ENCODE measurements at places on chromosomes 6 and 20.

DNA sequence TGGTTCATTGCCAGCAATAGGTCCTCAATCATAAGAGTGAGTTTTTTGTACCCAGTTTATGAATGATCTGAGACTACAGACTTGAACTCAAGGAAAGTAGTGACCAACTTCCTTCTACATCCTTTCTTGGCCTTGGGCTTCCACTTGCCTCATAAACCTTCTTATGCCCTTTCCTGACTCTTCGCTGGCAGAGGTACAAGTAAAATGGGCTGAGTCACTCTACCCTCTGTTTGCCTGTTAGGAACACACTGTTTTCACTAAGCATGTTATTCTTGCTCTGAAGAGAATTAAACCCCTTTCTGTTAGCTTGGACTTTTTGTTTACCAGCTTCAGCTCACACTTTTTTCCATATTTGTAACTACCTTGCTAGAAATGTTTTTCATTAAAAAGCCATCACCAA is 74.4 kb downstream of the PKHD1 start:
- DNase-seq = no peak

GRCh38 chr6:81031416-81031815 is 721.1 kb downstream of the TENT5A start:
- no peak for DNase-seq

- no peak for DNase-seq
These were observed 24.4 kb upstream of the EDN1 start for GRCh38 chr6:12265791-12266190.

DNA sequence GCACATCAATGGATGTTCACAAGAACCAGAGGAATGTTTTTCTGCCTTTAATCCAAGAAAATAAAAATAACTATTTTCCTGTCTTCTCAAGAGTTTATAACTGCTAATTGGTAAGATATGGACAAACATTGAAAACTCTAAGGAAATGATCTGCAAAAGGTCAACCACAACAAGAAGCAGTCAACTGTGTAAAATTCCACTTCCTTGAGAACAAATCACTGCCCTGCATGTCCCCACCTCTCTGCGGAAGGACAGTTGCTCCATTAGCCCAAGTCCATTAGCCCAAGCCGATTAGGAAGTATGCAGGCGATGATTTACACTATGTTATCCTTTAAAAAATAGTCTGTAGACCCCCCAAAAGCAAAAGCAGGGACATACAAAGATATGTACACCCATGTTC is 27.6 kb downstream of the SLC22A23 start:
- no peak for DNase-seq

DNA sequence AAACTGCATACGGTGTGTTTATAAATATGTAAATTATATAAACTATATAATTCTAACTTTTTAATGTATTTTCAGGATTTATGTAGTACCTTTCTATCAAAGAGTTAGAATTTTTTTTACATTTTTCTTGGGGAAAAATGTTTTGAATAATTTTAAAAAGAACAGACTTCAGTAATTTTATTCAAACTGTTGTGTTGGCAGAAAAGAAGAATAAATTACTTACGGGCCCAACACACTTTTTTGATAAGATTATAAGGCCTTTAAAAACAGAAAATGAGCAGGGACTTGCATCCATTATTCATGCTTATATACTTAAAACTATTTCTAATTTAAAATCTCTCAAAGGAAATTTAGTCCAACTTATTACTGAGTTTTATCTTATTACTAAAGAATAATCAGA is 58.2 kb downstream of the KIF16B start:
- DNase-seq = no peak

DNA sequence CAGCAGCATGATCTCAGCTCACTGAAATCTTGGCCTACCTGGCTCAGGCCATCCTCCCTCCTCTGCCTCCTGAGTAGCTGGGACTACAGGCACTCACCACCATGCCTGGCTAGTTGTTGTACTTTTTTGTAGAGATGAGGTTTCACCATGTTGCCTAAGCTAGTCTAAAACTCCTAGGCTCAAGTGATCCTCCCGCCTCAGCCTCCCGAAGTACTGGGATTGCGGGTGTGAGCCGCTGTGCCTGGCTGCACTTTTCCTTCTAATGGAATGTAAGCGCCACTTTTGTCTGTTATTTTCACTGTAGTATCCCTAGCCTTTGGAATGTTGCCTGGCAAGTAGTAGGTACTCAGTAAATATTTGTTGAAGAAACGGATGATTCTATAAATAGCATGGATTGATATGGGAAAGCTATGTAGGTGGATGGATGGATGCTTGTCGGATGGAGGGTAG is 10.4 kb upstream of the TRIB3 start:
- DNase-seq = no peak

- DNase-seq = no peak
These were observed 159.9 kb upstream of the TOP1 start for GRCh38 chr20:40868551-40869217.

- no peak for DNase-seq
These were observed 27.6 kb upstream of the FRMD1 start for GRCh38 chr6:168106633-168107005.

DNA sequence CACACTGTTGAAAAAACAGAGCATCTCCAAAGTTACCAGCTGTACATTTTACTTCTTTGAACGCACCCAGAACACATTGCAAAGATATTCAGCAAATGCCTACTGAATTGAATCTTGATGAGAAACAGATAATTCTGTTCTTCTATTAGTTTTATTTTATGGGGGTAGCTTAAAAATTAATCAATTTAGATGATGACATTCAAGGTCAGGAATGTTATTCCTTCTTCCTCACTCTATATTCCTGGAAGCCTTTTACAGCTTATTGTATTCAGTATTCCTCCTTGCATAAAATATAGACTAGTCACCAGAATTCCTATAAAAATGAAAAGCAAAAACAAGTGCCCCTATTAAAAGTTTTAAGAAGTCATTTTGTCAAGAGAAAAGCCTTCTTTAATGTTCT is 21.4 kb upstream of the GMDS start:
- no peak for DNase-seq

DNA sequence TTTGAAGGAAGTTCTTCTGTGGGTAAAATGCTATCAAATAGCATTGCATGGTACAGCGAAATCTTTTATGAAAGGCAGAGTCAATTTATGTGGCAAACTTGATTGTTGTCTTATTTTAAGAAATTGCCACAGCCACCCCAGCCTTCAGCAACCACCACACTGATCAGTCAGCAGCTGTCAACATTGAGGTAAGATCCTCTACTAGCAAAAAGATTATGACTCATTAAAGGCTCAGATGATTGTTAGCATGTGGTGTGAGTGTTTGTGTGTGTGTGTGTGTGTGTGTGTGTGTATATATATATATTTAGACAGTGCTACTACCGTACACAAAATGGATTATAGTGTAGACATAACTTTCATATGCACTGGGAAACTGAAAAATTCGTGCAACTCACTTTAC is 27.8 kb downstream of the LRRN4 start:
- DNase-seq = no peak

DNA sequence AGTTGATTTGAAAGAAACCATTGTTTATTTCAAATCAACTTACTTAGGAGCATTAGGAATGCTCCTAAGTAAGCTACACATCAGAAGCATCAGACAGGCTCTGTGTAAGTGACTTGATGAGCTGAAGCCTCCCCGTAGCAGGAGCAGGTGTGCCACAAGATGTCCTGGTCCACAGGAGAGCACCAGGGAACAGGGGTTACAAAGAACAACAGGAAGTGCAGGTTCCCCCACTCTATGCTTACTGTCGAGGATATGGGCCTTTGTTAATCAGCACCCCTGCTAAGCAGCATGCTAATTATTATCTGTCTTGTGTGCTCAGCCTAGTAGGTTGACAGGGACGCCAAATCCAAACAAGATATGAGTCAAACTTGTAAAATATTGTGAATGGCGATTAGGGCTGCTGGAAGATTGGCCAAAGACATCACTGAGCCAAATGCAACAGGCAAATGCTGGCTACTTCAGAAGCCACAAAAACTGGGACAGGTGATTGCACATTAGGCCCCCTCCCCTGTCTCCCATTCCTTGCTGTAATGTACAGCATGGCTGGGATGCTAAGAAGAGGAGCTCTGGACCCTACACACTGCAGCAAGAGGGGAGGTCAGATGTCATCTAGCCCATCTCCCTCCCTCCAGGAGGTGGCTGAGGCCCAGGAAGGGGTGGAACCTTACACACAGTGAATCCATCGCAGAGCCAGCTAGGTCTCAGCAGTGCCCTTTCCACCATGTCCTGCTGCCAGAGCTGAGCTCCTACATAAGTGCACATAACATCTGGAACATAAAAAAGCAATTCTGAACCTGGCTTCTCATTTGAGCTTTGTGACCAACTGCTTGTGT is 939 bp downstream of the TGM3 start:
- DNase-seq = no peak

DNA sequence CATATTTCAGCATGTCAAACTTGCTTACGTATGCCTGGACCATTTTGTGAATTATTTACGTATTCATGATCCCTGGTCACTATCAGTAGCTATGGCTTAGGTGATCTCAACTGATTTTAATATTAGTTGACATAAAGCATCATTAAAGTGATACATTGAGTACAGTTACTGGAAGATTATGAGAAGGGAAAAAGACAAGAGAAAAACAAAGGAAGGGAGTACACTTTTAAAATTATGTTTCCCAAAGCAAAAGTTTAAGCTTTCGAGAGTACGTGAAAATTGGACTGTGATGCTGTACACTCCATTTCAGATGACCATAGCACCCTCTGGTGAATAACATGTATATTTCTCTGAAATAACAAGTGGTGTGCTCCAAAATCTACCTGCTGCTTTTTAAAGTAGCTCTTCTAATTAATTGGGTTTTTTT is 215.0 kb upstream of the HSF2 start:
- DNase-seq = peak; percentile 12

- DNase-seq = no peak
These were observed 562.5 kb upstream of the MAP3K7 start for GRCh38 chr6:91149246-91149955.

DNA sequence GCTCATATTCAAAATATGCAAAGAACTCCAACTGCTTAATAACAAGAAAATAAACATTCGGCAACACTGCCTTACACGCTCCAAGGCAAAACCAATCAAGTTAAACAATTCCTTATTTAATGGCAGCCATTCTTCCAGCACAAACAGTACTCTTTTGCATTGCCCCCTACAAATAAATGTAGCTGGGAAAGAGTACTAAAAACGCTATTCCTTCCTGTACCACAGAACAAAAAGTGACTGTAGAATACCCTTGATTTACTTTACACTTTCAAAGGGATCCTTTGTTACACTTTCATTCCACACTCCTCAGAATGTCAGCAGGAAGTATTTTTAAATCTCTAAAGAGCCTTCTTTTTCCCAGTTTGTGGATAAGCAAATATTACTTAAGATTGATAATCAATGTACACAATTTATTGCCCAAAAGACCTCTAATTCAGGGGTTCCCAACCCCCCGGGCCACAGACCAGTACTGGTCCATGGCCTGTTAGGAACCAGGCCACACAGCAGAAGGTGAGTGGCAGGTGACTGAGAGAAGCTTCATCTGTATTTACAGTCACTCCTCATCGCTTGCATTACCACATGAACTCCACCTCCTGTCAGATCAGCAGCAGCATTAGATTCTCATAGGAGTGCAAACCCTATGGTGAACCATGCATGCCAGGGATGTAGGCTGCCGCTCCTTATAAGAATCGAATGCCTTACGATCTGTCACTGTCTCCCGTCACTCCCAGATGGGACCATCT is 51.6 kb downstream of the MBOAT1 start:
- no peak for DNase-seq

DNA sequence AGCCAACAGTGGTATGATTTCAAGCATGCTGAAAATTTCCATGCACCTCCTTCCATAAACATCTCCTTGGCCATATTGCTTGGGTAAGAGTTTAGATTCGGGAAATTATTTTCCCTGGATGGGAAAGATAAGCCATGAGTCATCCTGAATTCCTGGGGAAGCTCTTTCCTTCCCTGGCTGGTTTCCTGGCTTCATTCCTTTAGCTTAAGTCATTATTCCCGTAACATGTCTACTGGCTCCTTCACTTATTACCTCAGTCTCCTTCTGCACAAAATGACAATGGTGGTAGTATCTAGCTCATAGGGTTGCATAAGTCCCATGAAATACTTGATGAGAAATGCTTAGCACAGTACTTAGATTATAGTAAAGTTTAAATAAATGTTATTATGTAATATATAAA is 27.6 kb downstream of the TINAG start:
- DNase-seq = no peak

DNA sequence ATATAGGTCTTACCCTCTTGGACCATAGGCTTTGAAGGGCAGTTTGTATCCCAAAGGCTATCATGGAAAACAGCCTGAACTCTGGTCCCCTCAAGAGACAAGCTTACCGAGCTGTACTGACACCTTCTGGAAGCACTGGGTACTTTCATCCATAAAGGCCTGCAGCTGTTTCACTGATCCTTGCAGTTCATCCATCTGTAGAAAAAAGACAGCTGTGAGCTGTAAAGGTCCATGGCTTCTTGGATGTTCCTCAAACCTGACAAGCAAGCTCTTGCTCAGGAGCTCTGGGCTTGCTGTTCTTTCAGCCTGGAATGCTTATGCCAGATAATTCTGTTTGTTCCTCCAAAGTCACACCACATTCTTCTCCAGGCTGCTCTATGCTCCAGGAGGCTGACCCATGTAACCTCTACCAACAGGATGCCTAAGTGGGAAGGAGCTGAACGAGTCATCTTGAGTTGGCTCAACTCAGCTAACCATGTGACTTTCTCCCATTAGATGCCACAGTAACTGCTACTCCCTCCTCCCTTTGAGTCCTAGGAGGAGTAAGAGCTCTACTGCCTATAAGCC is 8.8 kb upstream of the NDRG3 start:
- peak; percentile 70 for DNase-seq

DNA sequence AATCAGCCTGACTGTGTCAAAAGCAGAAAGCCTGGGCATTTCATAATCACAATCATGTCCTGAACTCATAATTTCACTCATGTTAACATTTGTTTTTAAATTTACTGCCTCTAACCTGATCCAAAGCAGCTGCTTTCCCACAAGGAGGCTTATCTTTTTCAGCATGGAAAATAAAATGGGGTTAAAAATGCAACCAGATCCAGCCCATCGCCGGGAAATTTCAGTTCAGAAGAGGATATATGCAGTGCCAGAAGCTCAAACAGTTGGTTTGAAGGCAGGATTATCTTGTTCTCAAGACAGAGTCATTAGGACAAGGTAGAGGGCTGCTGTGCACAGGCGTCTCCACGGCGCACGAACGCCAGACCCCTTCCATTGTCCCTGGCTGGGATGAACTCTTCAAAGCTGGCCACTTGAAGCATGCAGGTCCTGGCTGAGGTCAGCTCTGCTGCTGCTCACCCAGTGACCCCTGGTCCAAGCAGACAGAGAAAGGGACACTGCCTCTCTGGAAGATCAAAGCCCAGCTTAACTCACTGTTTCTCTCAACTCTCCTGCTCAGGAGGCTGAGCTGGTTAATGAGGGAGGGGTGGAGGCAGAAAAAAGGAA is 191.1 kb upstream of the HEY2 start:
- DNase-seq = no peak

DNA sequence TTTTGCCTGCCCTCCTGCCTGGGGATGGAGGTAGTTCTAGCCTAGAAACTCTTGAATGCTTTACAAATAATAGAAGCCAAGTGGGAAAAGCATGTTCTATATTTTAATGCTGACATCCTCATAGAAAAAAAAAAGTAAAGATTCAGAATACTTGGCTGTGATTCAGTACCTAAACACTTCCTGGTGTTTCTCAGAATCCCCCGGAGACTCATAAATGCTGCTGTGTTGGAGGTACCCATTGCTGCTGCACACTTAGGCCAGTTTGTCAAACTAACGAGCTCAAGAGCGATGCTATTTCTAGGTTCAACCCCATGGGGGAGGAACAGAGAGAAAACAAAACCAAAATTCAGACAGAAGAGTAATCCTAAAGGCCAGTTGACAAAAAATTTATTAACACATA is 38.8 kb upstream of the ZFP64 start:
- no peak for DNase-seq

GRCh38 chr20:15928946-15929345 is 644.3 kb downstream of the KIF16B start:
- DNase-seq = no peak
